ENCODE measurements at places on chromosomes 5 and 9.

DNA sequence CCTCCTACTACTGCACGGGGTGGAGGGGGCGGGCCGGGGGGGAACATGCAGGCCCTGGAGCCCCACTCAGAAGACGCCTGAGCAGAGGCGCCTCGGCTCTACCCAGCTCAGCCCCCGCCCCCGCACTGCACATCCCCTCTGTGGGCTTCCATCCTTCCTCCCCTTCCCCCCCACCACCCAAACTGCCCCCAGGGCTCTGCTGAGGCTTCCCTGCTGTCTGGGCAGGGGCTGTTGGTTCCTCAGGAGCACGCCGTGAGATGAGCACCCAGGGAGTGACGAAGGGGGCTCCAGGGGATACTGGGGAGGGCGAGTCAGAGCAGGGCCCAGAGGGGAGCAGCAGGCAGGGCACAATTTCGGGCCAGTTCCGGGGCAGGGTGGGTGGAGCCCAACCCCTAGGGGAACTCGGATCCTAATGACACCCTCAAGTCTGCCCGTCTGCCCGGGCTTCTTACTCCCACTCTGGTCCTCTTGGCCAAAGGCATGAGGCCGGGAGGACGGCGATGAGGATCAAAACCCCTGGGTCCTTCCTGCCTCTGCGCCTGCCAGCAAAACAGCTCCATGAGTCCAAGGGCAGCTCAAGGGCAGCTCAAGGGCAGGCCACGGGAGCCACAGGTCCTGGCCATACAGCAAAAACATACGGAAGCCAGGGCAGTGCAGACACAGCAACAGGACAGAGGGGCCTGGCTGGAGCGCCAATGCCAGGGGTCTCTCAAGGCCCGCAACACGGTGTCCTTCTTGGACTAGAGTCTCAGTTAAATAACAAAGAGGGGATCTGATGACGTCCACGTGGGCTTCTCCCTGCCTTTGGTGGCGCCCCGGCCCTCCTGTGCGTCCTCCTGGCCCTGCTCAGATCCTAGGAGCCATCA lies 200.9 kb downstream of the AUH start:
- no peak for DNase-seq

DNA sequence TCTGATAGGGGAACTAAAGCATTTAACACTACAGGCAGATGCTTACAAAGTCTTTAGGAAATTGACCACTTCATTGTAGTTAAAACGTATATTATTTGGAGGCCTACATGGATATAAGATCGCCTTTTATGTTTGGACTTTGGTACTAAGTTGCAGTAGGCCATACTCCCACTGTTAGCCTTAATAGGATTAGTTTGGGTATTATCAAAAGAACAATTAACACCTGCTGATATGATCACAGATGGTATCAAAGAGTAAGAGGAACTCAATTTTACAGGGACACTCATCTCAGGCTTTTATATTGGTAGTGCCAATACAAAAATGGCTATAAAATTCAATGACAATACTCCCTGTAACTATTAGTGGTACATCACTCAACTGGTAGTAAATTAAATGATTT lies 1183.0 kb downstream of the MAT2B start:
- no peak for DNase-seq

DNA sequence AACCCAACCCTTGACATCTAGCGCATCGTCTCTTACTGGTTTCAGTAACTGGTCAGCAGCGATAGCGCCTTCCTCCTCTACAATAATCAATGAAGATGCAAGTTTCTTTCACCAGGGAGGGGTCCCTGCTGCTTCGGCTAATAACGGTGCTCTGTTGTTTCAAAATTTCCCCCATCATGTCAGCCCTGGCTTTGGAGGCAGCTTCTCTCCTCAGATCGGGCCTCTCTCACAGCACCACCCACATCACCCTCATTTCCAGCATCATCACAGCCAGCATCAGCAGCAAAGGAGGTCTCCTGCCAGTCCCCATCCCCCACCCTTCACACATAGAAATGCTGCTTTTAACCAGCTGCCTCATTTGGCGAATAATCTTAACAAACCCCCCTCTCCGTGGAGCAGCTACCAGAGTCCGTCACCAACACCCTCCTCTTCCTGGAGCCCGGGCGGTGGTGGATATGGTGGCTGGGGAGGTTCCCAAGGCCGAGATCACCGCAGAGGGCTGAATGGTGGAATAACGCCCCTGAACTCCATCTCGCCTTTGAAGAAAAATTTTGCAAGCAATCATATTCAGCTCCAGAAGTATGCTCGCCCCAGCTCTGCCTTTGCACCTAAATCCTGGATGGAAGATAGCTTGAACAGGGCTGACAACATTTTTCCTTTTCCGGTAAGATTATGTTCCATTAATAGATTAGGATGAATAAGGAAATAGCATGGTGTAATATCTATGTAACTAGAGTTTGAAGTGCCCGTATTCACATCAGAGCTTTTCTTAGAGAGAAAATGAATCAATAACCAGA lies 2.2 kb downstream of the CPEB4 start:
- DNase-seq, result no peak

- no peak for DNase-seq
These were observed 106.6 kb downstream of the PDE8B start for GRCh38 chr5:77316871-77317661.

DNA sequence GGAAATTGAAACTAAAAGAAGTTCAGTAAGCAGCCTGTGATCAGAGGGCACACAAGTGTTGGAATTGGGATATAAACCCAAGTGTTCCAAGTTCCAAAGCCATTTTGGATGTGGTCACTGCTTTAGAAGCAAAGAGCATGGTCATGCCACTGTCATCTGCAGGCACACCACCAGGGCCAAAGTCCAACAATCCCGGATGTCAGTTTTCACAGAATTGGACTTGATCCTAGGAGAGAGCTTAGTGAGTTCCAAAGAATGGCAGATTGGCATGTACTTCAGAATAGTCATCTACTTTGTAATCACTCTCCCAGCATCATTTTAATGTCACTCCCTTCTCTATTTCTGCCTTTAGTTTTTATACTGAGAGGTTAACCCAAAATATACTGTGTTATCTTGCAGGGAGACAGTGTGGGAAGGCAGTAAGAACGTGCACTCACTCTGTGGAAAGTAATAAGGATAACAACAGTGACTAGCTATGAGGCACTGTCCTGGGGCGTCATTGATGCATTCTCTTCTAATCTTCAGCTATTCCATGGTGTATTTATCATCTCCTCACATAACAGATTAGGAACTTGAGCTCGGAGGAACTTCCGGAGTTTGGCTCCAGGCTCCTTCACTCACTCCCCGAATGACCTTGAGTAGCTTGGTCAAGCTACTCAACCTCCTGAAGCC lies 388.0 kb downstream of the ACTL7B start:
- DNase-seq, result no peak

GRCh38 chr5:83507431-83507830 lies 35.9 kb downstream of the VCAN start:
- DNase-seq, result no peak

GRCh38 chr9:13485068-13485596 lies 205.6 kb upstream of the MPDZ start:
- no peak for DNase-seq

DNA sequence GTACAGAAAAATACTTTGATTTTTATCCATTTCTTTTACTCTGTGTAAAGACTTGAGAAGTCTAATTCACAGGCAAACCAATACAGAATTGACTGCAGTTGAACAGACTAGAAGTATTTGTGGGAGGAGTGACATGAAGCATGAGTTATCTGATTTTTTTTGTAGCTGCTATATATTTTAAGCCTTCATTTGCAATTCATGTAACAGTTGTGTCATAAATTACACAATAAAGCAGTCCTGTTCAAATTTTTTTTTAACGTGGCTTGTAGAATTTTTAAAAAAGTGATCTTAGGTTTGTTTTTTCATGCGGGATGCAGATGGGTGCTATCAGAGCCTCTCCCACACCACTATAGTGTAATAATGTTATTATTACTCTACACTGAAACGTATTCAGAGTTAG lies 2.9 kb upstream of the MAML1 start:
- DNase-seq, result no peak

DNA sequence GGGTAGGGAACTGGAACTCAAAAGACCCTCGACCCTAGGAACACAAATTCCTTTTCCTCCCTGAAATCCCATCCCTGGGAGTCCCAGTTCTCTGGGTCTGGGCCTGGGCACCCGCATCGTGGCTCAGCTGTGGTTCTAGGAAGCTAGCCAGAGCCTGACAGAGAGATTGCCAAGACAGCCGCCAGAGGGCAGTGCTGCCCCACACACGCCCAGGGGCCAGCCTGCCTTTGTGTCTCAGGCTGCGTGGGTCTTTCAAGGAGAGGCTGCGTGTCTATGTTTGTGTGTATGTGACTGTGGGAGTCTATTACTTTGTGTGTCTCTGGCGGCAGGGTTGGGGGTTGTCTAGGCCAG lies 32.0 kb upstream of the TTLL11 start:
- peak; percentile 63 for DNase-seq

- no peak for DNase-seq
These were observed 77.0 kb upstream of the ZSWIM6 start for GRCh38 chr5:61254969-61255555.

- DNase-seq, result no peak
These were observed 105.7 kb downstream of the TMEM174 start for GRCh38 chr5:73278693-73279092.

- no peak for DNase-seq
These were observed 40.0 kb upstream of the MYO10 start for GRCh38 chr5:16975950-16976624.

GRCh38 chr5:152184266-152184665 lies 220.8 kb downstream of the NMUR2 start:
- DNase-seq, result no peak

GRCh38 chr5:6365977-6366590 lies 12.3 kb downstream of the MED10 start:
- DNase-seq, result no peak

DNA sequence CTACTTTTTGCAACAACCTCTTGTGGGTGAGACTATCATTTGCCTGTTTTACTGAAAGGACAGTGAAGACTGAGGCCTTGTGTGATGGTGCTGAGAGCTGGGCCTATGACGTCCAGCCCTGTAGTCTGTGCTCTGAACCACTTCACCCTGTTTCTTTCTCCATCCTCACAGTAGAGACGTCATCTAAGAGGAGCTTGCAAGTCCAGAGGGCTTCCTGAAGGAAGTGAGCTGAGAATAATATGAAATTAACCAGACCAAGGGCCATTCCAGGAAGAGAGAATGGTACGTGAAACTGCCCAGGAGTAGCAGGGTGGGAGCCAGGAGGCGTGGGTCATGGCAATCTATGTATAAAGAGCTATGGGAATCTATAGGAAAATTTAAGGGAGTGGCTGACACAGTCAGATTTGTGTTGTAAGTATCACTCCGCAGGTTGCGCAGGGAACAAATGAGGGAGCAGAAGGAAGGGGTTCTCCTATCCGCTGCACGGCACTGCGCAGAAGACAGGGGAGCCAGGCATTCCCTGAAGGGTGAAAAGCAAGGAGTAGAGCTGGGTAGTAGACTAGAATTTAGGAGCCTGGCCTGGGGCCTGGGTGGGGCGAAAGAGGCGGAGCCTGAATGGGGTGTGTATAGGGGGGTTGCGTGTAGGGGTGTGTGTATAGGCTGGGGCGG lies 596 bp upstream of the FGFR4 start:
- DNase-seq, result no peak

DNA sequence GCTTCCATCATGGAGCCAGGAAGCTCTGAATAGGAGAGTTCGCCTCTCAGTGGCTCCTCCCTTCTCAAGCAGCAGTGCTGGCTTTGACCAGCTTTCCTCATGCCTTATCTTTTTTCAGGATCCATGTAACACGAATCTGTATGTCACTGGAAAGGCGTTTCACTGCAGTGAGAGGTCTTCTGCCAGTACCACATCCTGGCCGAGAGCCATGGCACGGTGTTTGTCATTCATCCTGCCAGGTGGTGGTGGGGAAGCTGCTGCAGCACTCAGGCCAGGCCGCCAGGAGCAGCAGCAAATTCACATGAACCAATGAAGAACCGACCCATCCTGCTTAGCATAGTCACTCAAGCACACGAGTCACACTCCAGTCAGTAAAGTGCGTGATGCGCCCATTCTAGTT lies 179.0 kb downstream of the FANCC start:
- DNase-seq, result no peak

GRCh38 chr9:108058135-108058814 lies 568.7 kb upstream of the KLF4 start:
- no peak for DNase-seq

DNA sequence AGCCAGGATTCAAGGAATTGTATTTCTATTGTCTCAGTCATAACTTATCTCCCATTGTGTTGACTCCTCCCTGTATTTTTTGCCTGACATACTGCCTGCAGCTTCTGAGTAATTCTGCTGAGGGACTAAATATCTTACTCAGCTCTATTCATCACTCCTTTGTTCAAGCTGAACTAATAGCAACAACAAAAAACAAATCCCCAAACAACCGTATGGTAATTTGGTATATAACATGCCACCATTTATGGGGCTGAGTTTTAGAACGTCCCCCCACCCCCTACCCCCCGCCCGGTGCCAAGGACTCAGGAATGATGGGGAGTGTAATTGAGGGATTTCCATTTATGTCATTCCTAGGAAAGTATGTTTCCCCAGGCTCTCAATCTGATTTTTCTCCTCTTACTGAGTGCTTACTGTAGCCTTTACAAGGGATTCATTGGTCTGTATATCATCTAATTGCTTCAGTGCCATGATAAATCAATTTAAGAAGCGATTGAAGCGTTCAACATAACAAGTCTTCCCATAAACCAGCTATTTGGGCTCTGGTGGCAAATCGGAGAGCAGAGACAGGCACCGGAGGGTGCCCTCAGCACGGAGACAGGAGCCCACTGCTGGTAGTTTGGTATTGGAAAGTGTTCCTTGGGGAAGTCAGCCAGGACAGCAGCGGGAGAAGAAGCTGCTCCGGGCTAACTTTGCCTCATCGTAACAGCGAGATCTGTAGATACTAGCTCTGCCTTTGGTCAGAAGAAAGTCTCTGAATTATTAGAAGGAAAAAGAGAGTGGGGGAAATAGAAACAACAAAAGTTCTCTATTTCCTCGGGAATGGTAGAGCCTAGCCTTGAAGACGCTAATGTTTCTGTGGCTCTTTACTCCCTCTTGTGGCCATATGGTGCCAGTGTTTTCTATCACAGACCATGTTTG lies 40.7 kb upstream of the HSD17B4 start:
- DNase-seq, result peak; percentile 69

GRCh38 chr5:171596391-171596878 lies 177.0 kb downstream of the FGF18 start:
- no peak for DNase-seq

DNA sequence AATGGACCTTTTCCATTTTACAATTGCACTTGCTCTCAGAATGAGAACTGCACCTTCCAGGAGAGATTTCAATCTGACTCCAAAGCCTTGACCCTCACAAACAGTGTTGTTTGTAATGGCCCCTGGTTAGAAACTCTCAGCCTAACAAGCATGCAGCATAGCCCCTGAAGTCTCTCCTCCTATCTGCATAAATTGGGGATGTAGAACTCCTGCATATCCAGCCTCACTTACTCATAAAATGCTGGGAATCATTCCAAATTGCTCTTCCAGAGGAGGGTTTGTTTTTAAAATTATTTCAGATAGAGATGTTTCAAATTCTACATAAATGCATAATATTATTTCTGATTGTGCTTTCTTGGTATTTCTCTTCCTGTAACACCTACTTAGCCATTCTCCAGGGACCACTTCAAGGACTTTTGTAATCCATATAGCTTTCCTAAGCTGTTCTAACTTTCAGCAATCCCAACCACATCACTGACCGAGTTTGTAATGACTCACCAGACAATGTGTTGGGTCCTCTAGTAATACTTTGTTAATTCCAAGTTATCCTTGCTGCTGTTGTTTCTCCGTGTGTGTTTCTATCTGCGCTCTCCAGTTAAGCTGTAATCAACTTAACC lies 143.8 kb upstream of the CCDC152 start:
- DNase-seq, result no peak

- no peak for DNase-seq
These were observed 393.9 kb downstream of the TUSC1 start for GRCh38 chr9:25284365-25284764.

- no peak for DNase-seq
These were observed 169.7 kb downstream of the MPDZ start for GRCh38 chr9:13109781-13110180.

All from T-helper 1 cell (primary cell).